ENCODE measurements at places on chromosomes 2 and 18. TPM values are rescaled to one million over a fixed set of nuclear protein-coding genes. Genes with fewer than 3 reads are reported as not detected.

SALL3 gene
- total RNA-seq = 23.4 TPM

ARHGAP25 gene
- total RNA-seq = 1.4 TPM

CAD gene
- total RNA-seq = 38.5 TPM

DNA sequence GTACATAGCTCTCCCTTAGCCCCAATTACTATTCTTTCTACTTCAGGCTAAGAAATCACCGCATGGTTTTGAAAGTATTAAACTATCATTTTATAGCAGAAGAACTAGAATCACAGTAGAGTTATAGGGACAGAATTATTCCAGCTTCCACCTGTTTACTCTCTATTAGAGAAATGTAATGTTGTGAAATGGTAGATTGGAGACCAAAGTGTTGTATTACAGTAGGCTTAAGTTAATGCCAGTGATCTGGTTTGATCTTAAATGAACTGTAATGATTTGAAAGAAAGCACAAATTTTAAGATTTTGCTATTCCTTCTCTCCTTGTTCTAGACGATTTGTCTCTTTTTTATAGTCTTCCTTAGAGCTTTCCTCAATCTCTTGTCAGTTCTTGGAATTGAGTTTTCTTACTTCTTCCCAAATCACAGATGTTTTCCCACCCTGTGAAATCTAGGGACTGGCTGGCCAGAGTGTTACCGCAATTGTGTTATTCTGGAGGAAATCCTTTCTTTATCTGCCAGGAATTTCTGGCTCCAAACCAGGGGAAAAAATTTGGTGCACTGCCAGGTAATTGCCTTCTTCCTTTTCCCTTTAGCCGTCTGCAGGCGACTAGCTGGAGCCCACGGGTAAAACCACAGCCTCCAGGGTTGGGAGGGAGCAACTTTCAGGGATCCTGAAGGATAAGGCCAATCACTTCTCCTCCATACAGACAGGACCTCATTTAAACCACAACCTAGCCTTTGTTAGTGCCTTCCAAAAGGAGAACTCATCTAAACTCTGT is 51.7 kb downstream of the NOP58 start:
- no peak for DNase-seq
- no peaks in the 10 kb centered on the region for H3K4me1 ChIP-seq
- no peaks in the 10 kb centered on the region for H3K36me3 ChIP-seq
- no peak overlapping the region for H3K27ac ChIP-seq
- H3K27me3 ChIP-seq = no peaks in the 10 kb centered on the region

DNA sequence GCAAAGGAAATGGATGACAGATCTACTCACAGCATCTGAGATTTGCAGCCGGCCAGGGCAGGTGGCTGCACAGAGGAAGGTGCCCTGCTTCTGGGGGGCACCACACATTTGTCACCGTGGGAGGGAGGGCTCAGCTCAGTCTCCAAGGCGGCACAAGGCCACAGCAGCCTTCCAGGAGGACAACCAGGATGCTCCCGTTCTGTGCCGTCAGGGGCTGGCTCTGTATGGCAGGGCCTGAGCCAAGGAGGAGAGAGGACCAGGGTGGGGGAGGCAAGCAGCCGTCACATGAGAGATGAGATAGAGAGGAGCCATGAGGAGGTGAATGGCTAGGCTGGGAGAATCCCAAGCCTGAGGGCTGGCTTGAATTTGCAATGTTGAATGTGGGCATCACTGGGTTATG is 4.6 kb upstream of the BOK start:
- peaks cover 24% of the 10 kb centered on the region for H3K36me3 ChIP-seq
- H3K4me3 ChIP-seq = no peak overlapping the region
- no peaks in the 10 kb centered on the region for H3K4me1 ChIP-seq
- H3K27me3 ChIP-seq = peaks cover 11% of the 10 kb centered on the region

DNA sequence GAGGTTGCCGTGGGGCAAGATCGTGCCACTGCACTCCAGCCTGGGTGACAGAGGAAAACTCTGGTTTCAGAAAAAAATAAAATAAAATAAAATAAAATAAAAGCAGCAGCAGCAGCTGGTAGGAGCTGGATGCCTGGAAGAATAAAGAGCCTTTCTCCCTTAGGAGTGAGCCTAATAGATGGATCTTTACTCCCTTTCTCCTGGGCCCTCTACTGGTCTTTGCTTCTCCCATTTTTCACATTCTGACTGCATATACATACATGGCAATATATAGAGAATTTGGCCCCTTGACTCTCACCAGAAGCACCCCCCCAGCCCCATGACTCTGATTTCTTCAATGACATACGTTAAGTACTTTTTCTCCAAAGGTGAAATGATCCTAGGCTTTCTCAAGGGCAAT is 9.8 kb upstream of the MALT1 start:
- DNase-seq = no peak
- H3K27ac ChIP-seq = no peak overlapping the region
- peaks cover 1% of the 10 kb centered on the region for H3K27me3 ChIP-seq
- peaks cover 2% of the 10 kb centered on the region for H3K4me1 ChIP-seq
- no peaks in the 10 kb centered on the region for H3K36me3 ChIP-seq

DNA sequence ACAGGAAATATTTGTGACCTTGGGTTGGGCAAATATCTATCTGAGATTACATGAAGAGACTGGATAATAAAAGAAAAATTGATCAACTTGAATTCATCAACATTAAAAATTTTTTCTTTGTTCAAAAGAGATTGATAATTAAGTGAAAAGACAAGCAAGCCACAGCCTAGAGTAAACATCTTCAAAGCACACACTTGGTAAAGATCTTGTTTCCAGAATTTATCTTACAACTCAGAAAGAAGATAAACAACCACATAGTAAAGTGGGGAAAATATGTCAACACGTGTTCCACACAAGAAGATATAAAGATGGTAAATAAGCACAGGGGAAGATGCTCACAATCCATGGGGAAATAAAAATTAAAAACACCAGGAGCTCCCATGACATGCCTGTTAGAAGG is 195.9 kb downstream of the SOX11 start:
- peaks cover 10% of the 10 kb centered on the region for H3K4me1 ChIP-seq
- DNase-seq = no peak
- no peak overlapping the region for H3K27ac ChIP-seq

DNA sequence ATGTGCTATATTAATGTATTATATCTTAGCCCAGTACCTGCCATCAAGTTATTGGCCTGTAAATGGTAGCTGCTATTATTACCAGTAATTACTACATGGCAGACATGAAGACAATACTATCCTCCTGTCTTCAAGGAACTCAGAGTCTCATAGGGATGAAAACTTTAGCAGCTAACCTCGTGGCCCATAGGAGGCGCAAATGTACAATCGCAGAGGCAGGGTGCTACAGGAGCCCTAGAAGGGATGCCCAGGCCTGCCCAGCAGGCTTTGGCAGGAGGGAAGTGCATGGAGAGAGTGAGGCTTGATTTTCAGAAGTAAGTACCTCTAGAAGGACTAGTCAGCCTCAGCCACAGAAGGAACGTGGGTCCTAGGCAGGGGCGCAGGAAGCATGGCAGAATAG is 44.7 kb upstream of the KIDINS220 start:
- H3K4me3 ChIP-seq = no peak overlapping the region
- no peaks in the 10 kb centered on the region for H3K36me3 ChIP-seq
- no peak overlapping the region for H3K27ac ChIP-seq
- H3K27me3 ChIP-seq = peaks cover 2% of the 10 kb centered on the region
- H3K4me1 ChIP-seq = no peaks in the 10 kb centered on the region
- DNase-seq = peak; percentile 53

DNA sequence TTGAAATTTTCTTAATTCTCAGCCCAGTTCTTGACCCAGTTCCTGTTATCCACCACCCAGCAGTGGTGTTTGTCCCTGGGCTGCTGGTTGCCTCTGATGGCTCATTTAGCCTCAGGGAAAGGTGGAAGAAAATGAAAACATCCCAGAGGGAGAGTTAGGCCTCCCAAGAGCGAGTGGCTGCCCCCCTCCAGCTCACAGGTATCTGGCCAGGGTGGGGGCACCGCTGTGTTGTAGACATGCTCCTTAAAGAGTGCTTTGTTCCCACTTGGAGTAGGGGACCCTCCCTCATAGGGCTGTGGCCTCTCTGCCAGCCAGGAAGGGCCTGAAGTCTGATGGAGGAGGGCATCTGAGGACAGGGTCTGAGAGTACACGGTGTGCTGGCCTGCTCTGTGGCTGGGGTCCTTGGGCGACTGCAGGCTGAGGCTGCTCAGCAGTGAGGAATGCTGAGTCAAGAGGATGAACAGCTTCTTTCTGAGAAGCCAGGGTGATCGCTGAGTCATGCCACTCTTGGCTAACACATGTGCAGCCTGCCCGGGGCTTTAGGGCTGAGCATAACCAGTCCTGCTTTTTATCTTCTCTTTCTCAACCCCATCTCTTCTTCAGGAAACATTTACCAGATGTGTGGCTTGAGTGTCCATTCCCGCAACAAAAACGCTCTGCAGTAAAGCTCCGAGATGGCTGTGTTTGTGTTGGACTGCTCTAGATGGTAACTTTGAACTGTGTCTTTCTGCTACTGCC is 72.3 kb downstream of the IL1R2 start:
- H3K36me3 ChIP-seq = peaks cover 11% of the 10 kb centered on the region
- H3K27ac ChIP-seq = no peak overlapping the region
- H3K4me1 ChIP-seq = peaks cover 5% of the 10 kb centered on the region
- no peak for DNase-seq
- H3K4me3 ChIP-seq = no peak overlapping the region
- peaks cover 8% of the 10 kb centered on the region for H3K27me3 ChIP-seq

DNA sequence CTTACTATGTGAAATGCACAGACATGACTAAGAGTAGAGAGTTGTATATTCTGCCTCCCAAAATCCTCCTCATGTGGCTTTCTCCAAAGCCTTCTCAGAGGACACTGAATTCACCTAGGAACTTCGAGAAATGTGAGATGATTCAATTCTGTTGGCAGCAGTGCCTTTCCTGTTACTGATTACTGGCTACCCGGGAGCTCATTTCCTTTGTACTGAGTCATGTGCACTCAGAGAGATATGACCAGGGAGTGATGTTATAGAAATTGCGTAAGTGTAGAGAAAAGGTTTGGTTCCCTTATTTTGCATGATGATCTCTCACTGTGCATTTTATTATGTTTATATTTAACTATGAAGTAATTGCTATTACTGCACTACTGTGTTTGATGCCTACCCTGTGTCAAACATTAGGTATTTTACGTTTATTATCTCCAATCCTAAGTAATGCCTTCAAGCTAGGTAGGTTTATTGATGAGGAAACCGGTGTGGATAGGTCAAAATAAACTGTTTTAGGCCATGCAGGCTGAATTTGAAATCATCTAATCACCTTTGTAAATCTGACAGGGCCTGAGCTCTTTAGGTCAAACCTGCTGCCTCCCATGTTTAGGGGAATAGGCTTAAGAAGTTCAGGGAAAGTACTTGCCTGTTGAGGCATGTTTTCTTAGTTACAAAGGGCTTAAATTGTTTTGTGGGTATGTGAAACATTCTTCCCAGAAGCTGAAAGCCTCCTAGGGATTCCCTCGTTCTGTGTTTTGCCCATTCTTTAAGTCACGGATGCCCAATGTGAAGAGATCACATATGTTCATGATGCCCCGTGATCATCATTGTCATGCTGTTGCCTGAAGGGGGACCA is 86.8 kb downstream of the FMNL2 start:
- no peak overlapping the region for H3K4me3 ChIP-seq
- no peaks in the 10 kb centered on the region for H3K27me3 ChIP-seq
- no peak for DNase-seq
- peak overlapping the region; percentile 45 for H3K27ac ChIP-seq
- H3K36me3 ChIP-seq = no peaks in the 10 kb centered on the region

Measured in glutamatergic neuron (in vitro differentiated cells).